ENCODE measurements at places on chromosomes 6 and 20.

DNA sequence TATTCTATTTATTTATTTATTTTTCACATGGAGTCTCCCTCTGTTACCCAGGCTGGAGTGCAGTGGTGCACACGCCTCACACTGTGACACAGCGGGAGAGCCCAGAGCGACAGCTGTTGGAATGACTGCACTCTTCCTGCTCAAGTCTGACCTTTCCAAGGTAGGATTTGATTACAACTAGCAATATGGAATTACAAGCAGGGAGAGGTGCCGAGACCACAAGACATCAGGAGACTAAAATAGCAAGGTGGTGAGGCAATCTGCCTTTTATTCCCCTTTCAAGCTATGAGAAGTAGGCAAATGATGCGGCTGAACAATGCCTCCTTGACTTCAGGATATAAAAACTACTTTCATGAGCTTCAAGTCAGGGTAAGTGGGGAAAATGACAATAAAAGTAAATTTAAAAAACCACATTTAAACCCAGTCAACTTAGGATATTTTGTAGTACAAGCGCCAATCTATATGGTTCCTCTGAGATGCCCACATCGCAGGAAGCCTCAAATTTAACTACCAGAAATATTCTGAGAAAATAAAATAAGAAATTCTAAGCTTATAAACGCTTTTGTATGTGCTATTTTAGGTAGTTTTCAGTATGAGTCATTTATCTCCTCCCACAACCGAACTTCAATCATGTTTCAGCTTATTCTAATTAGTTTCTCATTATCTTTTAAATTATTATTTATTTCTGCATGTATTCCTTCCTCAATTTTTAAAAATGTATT, 146.9 kb upstream of the SGK1 start:
- no peak for DNase-seq

DNA sequence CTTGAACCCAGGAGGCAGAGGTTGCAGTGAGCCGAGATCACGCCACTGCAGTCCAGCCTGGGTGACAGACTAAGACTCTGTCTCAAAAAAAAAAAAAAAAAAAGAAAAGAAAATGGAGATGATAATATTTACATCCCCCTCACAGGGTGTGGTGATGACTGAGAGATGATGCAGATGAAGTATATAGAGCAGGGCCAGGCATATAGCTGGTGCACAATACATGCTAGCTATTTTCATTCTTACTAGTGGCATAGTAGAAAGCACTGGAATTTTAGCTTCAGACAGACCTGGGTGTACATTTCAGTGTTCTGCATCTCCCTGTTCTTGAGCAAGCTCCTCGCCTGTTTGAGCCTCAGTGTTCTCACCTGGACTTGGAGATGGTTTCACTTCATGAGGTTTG, 36.9 kb downstream of the CEBPB start:
- no peak for DNase-seq

GRCh38 chr20:8803065-8803464, 265.8 kb upstream of the PLCB4 start:
- no peak for DNase-seq

- no peak for DNase-seq
Observed at GRCh38 chr6:32854376-32855178, 585 bp downstream of the PSMB9 start.

DNA sequence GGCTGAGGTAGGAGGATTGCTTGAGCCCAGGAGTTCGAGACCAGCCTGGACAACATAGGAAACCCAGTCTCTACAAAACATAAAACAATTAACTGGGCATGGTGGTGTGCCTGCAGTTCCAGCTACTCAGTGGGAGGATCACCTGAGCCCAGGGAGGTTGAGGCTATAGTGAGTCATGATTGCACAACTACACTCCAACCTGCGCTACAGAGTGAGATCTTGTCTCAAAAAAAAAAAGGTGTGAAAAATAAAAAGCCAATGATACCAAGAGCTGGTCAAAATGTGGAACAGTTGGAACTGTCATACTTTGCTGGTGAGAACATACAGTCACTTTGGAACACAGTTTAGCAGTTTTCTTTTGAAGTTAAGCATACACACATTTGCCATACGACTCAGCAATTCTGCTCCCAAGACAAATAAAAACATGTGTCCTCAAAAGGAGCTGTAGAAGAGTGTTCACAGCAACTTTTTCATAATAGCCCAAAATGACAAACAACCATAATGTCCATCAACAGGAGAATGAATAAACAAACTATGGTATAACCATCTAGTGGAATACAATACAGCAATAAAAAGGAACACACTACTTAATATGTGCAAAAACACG, 21.6 kb upstream of the FKBP5 start:
- no peak for DNase-seq

DNA sequence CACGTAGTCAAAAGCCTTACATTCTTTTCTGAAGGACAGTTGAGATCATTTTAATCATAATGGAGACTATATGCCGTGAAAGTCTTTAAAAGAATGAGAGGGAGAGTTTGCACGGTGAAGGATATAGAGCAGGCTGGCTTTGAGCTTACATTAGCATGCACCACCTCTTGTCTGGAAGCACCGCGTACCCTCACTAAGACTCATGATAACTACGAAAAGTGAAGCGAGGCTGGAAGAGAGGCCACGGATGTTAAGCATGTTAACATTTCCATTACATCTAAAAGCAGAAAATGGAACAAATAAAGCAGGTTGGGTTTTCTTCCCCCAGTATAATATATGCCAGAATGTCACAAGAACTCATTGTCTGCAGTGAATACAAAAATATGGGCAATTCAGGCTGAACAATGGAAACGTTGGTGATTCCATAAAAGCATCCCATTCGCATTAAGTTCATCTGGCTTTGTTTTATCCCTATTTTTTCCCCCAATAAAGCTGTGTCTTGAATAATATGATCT, 40.6 kb upstream of the NKX2-2 start:
- DNase-seq: no peak

GRCh38 chr20:1189827-1190226, 5.0 kb upstream of the TMEM74B start:
- DNase-seq: no peak

DNA sequence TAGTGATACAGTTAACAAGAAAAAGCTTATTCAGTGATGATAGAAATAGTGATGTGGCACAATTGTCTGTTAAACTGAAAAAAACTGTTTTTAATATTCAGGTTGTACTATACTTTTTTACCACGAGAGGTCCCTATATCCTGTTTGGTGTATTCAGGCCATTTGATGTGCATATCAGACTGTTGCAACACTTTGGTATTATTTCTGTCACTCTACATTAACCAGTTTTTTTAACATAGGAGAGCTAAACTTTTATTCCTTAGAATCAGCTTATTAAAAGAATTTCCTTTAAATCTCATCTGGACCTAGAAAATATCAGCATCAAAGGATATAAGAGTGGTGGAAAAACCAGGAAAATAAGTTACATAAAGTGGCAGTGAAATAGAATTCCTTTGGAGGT, 36.8 kb downstream of the TSPYL4 start:
- DNase-seq: no peak

DNA sequence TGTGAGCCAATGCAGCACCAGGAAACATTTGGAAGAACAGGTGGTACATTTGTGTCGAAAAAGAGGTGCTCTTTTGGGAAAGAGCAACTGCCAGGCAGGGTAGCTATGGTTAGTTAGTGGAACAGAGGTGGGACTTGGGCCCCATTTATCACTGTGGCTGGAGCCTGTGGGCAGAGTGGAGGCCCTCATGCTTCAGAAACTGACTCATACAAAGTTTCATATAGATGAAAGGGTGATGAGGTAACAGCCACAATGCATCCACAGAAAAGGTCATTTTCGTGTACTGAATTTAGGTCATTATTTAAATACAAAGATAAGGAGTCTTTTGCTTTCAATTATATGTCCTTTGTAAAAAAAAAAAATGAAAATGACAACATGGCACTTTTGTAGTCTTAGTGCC, 76.4 kb upstream of the HS3ST5 start:
- no peak for DNase-seq

GRCh38 chr6:44831002-44831610, 443.6 kb downstream of the CDC5L start:
- DNase-seq: no peak

- no peak for DNase-seq
Observed at GRCh38 chr6:74705451-74705850, 500.4 kb downstream of the COL12A1 start.

DNA sequence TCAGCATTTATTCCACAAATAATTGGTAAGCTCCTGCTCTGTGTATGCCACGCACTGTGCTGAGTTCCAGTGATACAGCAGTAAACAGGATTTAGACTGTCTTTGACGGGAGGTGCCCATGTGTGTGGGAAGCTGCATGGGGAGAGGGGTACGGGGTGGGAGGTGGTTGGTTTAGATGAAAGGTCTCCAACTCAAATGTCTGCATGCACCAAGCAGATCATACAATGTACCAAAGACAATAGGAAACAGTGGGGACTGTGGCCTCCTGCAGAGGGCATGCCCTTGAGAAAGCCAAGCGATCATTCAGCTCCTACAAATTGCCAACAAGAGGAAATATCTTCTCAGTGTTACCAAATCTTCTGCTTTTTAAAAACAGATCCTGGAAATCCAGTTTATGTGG, 36.1 kb downstream of the SLC22A2 start:
- no peak for DNase-seq

DNA sequence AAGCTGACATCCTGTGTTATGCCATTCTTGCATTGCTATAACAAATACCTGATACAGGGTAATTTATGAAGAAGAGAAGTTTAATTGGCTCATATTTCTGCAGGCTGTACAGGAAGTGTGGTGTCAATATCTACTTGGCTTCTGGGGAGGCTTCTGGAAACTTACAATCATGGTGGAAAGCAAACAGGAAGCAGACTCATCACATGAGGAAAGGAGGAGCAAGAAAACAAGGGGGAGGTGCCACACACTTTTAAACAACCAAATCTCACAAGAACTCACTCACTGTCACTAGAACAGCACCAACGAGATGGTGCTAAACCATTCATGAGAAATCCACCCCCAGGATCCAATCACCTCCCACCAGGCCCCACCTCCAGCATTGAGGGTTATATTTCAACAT, 143.1 kb upstream of the GGTLC1 start:
- DNase-seq: no peak

GRCh38 chr6:164214066-164214465, 799.5 kb downstream of the QKI start:
- no peak for DNase-seq

DNA sequence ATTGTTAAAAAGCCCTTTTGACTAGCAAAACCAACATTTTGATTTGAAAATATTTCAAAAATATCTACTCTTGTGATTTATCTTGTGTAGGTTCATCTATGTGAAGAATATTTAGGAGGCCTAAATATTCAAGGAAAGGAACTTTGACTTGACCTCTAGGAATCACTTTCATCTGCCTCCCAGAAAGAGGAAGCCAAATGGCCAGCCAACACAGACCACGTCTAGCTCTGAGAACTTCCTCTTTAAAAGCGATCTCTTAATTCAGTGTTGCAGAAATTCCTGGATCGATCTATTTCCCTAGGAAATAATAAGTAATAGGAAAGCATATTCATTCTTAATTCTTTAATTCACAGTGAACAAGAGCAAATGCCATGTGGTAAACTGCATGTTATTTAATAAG, 9.6 kb upstream of the MOXD1 start:
- no peak for DNase-seq

DNA sequence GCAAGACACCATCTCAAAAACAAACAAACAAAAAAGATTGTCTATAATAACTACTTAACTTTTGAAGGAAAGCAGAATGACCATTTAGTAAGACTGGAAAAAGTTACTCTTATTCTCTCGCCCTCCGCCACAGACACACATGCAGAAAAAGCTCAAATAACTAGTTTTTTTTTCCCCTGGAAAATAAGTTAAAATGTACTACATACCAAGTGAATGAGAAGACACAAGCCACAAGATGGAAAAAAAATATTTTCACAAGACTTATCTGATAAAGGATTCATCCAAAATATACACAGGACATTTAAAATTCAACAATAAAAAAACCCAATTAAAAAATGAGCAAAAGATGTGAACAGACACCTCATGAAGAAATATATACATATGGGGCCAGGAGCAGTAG, 31.9 kb downstream of the NUDT3 start:
- DNase-seq: no peak

DNA sequence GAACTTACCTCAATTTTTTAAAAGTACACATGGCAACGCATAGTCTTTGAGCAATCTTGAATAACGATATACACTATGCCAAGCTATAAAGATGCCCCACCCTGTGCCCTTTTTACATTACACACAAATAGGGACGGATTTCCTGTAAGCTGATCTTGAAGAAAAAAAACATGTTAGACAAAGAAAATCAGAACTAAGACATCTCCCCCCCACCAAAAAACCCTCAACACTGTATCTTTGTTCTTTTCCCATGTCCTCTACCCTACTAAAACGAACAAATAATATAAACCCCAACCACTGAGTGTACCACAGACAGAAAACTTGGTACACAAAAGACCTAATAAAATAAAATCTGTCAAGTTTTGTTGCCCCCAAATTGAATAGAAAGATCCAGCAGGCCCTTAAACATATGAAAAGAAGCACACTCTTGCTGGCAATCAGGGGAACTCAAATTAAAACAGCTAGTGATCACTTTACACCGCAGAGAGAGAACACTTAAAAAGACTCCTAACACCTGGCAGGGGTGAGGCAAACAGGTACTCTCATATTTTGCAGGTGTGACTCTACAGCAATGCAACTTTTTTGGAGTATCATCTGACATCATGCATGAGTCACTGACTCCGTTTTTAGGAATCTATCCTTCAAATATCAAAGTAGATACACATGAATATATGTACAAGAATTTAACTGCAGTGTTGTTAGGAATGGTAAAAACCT, 29.6 kb downstream of the BACH2 start:
- DNase-seq: no peak

DNA sequence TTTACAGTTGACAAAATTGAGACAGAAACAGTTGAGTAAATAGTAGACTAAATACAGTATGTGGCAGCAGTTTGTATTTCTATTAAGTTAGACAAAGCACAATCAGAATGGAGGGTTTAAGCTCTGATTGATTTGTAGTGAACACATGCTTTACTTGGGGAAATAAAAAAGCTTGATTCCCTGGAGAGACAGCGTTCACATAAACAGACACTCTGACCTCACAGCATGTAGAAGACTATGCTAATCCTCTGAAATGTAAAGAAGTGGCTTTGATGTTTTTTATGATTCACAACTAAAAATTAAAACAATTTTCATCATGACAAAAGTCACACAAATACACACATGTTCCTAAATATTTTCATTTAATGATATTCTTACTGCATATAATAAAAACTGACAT, 126.9 kb upstream of the FAM83B start:
- no peak for DNase-seq

- DNase-seq: no peak
Observed at GRCh38 chr6:135537741-135538301, 40.3 kb upstream of the AHI1 start.

GRCh38 chr20:32967961-32968457, 36.2 kb downstream of the SUN5 start:
- DNase-seq: no peak

DNA sequence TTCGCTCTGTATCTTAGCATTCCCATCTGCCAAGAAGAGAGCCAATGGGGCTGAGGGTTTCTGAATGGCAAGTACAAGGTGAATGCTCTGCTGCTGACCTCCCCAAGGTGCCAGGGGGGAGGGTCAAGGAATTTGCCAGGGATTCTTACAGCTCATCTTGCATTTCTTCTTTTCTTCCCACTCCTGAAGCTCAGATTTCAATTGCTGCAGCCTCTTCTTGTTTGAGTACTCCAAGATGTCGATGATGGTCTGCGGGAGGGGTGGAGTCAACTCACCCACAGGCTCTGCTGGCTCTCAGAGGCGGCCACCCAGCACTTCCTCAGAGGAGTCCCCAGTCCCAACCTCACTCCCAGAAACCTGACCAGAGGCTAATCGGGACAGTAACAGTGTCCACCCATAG, 12.4 kb downstream of the C20orf96 start:
- DNase-seq: no peak
